Stimulated activated CD4-positive, alpha-beta T cell treated with anti-CD3 and anti-CD28 coated beads, Interleukin-1b, Interleukin-23, amount 100 ng/mL, for 1 hour (primary cell): ENCODE measurements at places on chromosomes 12 and 14.

GRCh38 chr14:104598039-104598909 is 6.3 kb downstream of the TMEM179 start:
- DNase-seq = no peak

- DNase-seq = no peak
Observed at GRCh38 chr14:98953551-98954348, 318.2 kb downstream of the BCL11B start.

DNA sequence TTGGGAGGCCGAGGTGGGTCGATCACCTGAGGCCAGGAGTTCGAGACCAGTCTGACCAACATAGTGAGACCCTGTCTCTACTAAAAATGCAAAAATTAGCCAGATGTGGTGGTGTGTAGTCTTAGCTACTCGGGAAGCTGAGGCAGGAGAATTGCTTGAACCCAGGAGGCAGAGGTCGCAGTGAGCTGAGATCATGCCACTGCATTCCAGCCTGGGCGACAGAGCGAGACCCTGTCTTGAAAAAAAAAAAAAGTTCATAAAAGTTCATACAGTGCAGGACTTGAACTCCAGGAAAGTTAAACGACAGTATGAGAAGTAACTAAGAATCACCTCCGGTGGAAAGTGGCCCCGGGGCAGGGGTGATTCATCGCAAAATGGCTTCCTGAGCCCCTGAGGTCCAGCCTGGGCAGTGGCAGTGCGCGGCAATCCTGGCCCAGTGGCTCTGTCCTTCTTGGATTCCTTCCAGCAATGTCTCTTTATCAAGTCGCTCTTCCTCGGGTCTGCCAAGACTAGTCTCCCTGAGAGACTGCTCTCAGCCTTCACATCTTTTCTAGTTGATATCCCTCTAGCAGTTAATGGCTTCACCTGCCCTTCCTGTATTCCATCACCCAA is 16.7 kb upstream of the MAP1LC3B2 start:
- DNase-seq = no peak

DNA sequence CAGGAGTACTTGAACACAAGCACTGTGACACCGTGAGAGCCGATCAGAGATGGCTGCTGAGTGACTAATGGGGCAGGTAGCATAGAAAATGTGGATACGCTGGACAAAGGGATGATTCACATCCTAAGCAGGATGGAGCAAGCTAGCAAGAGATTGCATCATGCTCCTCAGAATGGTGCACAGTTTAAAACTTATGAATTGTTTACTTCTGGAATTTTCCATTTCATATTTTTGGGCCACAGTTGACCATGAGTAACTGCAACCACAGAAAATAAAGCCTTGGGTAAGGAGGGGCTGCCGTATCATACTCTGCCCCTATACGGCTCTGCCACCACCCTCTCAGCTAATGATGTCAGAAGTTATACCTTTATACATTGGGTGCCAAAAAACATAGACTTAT is 23.3 kb upstream of the MARK3 start:
- no peak for DNase-seq

GRCh38 chr14:77000340-77001270 is 27.9 kb downstream of the IRF2BPL start:
- no peak for DNase-seq

- DNase-seq = no peak
Observed at GRCh38 chr12:66149702-66150398, 19.3 kb upstream of the LLPH start.

DNA sequence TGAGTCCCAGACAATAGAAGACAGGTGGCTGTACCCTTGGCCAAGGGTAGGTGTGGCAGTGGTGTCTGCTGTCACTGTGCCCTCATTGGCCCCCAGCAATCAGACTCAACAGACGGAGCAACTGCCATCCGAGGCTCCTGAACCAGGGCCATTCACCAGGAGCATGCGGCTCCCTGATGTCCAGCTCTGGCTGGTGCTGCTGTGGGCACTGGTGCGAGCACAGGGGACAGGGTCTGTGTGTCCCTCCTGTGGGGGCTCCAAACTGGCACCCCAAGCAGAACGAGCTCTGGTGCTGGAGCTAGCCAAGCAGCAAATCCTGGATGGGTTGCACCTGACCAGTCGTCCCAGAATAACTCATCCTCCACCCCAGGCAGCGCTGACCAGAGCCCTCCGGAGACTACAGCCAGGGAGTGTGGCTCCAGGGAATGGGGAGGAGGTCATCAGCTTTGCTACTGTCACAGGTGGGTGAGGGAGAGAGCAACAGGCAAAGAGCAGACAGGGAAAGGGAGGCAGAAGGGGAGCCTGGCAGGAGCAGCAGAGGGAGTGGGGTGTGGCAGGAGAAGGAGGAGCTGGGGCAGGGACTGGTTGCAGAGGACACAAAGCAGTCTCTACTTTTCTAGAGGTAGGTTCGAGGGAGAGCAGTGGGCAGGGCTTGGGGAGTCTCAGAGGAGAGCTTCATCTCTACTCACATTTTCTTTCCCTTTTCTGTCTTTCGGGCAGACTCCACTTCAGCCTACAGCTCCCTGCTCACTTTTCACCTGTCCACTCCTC is 452 bp downstream of the INHBE start:
- no peak for DNase-seq

GRCh38 chr14:40762685-40763084 is 844.0 kb upstream of the LRFN5 start:
- no peak for DNase-seq

DNA sequence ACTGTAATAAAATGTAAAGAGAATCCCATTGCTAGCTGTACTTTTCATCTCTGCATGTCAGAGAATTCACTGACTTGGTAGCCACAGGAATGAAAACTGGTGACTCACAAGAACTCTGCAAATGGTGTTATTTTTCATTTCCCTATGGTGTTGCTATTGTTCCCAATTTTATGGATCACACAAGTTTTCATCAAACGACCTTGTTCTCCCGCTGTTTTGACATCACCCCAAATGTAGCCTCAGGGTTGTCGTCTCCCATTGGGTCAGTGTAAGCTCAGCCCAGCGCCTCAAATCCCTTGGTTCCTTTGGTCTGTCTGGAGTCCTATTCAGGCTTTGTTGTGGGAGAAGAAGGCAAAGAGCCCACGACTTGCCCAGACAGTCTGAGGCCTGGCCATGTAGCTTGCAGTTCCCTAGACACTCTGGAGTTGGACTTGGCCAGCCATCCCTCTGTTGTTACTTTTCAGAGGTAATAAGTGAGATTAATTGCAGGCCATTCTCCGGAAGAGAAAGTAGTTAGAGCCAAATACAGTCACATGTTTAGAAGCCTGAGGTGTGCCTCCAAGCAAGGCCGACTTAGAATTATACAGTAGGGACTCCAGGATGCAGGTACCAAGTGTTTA is 159.2 kb downstream of the TGFB3 start:
- DNase-seq = no peak

DNA sequence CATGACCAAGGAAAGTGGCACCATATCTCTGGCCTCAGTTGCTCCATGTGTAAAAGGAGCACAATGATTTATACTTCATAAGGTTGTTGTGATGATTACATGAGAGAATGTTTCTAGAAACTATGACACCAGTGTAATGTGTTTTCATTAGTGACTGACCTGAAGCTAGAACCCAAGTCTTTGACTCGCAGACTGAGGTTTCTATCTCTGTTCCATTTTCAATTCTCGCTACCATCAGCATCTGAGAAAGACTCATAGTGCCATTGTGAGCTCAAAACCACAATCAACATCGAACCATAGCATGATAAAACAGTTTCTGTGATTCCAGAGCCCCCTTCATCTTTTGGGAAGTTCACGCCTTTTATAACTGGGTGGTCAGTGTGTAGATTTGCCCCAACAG is 53.8 kb downstream of the STAB2 start:
- no peak for DNase-seq
